ENCODE measurements at places on chromosomes 16 and 17.

DNA sequence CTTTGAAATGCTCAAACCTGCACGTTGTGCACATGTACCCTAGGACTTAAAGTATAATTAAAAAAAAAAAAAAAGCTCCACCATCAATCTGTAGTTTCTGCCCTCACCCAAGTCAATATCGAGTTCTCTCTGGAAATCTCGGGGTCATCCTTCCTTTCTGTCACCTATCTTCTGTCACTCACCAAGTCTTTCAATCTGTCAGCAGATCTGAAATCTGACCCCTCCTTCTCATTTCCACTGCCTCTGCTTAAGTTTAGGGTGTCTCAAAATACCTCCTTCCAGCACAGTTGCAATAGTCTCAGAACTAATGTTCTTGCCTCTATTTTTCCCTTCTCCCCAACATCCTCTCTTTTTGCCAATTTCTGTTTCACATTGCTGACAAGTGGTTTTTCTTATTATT lies 32.3 kb downstream of the FTO start:
- no peak for DNase-seq

GRCh38 chr16:35398180-35398579 lies 1938.8 kb downstream of the TP53TG3F start:
- DNase-seq: no peak

GRCh38 chr16:88030498-88030897 lies 79.3 kb downstream of the BANP start:
- no peak for DNase-seq

GRCh38 chr16:29916979-29917378 lies 9.0 kb downstream of the KCTD13 start:
- no peak for DNase-seq

- DNase-seq: no peak
Measured at GRCh38 chr16:24730914-24731313, 1.5 kb downstream of the TNRC6A start.

DNA sequence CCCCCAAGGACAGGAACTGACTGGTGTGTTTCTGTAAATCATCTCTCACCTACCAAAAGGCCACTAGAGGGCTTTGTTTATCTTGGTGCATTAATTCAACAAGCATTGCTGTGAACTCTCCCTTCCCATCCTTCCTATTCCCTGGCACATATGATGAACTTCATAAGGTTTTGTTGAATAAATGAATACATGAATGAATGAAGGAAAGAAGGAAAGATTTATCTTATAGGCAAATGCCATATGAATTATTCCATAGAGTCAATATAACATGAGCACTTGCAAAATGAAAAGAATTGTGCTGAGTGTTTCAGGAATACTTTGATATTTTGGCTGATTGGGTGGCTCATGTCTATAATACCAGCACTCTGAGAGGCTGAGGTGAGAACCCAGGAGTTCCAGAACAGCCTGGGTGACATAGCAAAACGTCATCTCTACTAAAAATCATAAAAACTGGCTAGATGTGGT lies 4.3 kb downstream of the SPDYE4 start:
- DNase-seq: peak; percentile 60

GRCh38 chr17:28530926-28531325 lies 21.5 kb downstream of the UNC119 start:
- no peak for DNase-seq

- peak; percentile 39 for DNase-seq
Measured at GRCh38 chr17:33292201-33292980, 704 bp downstream of the ASIC2 start.

- DNase-seq: peak; percentile 83
Measured at GRCh38 chr16:66650707-66651473, 45.7 kb downstream of the CMTM4 start.

DNA sequence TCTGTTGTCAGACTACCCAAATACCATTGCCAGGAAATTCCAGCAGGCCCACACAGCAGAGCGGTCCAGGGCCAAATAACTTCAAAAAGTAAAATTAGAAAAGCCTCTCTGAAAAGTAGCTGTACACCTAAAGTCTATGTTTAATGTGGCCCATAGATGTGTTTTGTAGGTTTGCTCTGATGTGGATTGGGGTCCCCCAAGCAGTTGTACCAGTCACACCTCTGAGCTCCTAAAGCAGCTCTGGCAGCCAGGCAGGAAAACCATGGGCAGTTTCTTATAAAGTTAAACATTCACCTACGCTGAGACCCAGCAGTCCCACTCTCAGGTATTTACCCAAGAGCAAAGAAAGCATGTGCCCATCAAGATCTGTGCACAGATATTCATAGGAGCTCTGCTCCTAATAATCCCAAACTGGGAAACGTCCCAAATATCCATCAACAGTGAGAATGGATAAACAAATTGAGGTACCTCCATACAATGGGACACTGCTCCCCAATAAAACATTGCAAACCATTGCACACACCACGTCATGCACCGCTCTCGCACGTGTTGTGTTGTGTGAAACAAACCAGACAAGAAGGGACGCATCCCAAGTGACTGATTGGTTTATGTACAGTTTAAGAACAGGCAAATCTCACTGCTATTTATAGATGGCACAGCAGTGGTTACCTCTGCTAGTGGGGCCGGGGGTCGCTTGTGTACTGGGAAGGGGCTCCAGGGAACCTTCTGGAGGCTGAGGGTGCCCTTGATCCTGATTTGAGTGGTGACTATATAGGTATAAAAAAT lies 15.8 kb upstream of the PRM1 start:
- no peak for DNase-seq

DNA sequence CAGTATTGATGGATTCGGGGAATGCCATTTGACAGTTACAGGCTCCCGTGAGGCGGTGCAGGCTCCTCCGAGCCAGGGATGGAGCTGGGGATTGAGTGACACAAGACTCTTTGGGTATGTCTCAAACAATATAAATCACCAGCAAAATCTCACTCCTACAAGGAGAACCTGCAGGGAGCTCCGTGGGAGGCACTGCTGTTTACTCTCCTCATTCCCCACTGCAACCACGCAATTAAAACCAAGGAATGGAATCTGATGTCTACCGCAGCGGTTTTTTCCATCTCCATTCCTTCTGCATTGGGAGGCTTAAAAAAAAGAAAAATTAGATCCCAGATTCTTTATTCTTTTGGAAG lies 157.9 kb downstream of the WWOX start:
- DNase-seq: no peak

GRCh38 chr16:57588831-57589230 lies 39.6 kb upstream of the ADGRG1 start:
- DNase-seq: no peak

GRCh38 chr16:85086347-85087291 lies 25.7 kb downstream of the CIBAR2 start:
- peak; percentile 90 for DNase-seq

- no peak for DNase-seq
Measured at GRCh38 chr17:50206604-50207293, 5.3 kb upstream of the COL1A1 start.

DNA sequence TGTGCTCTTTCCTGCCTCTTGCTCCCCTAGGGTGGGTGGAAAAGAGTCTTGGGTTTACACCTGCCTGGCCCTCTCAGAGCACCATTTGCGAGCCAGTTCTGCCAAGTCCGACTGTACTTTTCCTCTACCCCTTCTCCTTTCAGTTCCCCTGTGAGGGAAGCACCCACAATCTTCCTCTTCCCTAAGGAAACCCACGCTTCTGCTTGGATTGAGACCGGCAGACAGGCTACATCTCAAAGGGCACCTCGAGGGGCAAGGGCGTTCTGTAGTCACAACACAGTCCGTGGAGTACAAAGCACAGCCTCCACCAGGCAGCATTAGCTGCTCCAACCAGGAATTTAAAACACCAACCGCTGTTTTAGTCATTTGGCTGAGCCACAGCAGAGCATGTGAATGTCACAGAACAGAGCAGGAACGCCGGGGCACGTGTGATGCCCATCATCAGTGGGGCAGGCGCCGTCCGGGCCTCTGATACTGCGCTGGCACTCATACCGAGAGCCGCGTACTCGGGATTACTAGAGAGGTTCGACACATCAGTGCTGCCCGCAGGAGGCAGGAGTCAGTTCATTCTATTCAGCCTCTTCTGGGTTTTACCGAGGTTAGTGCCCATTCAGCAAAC lies 13.7 kb upstream of the MNT start:
- no peak for DNase-seq

DNA sequence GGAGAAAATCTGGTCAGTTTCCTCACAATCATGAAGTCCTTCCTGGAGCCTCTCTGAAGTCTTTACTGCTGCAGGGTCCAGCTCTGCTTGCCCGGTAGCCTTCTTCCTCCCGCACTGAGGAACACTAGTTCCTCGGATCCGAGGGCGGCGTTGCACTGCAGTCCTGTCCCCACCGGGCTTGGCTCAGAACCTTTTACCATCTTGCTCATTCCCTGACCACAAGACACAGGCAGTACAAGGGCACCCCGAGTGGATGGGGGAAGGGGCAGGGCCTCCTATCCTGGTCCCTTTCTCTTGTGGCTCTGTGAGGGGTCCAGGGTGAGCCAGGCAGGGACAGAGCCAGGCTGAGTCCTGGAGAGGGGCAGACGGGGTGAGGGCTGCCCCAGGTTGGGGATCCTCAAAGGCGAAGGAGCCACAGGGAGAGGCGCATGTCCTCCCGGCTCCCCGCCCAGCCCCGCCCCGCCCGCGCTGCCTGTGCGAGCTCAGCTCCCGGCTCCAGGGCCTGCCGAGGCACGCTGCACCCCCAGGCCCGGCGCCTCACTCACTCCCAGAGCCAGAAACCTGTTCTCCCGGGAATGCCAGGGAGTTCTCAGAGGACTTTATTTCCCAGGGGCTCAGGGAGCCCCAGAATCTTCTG lies 1.5 kb downstream of the FOXN1 start:
- no peak for DNase-seq

DNA sequence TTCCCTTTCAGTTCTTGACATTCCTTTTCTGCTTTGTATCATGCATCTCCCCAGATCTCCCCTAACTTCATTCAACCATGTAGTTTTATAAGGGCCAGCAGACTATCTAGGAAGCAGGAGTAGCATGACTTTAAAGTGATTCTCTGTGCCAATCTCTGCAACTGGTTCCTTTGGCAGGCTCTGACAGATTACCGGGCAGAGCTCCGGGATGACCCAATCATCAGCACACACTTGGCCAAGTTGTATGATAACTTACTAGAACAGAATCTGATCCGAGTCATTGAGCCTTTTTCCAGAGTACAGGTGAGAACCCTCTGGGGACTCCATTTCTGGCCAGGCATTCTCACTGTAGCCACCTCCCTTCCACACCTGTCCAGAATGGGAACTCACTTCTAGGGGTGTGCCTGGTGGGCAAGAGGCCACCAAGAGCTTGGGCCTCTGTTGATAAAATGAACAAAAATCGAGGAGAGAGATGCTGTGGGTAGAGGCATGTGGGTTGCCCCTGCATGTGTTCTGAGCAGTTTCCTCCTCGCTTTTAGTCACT lies 7.6 kb upstream of the CDK5R1 start:
- DNase-seq: no peak

GRCh38 chr16:85168732-85169256 lies 56.5 kb upstream of the CIBAR2 start:
- peak; percentile 85 for DNase-seq

DNA sequence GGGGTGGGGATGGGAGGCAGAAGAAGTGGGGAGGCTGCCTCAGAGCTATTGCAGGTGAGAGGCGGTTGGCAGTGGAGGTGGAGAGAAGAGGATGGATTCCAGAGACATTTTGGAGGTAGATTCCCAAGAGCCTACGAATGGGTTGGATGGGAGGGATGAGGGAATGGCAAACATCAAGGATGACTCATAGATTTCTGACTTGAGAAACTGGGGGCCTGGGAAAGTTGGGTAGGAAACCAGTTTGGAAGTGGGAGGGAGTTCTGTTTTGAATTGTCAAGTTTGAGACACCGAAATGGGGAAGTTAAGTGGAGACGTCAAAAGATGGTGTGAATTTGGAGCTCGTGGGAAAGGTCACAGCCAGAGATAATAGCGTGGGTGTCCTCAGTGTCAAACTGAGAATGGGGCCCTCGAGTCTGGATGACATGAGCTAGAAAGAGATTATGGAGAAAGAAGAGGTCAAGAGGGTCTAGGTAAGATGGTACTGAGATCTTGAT lies 6.2 kb upstream of the CYLD start:
- peak; percentile 70 for DNase-seq
